Skeletal muscle cell (primary cell): ENCODE measurements at places on chromosomes 5 and 9.
A peak's percentile ranks its signal among the peaks of the same experiment; 100 is the strongest.

- no peak for DNase-seq
Observed at GRCh38 chr5:69528035-69528434, 32.0 kb upstream of the GTF2H2C start.

- no peak for DNase-seq
Observed at GRCh38 chr9:69961843-69962242, 81.8 kb upstream of the MAMDC2 start.

DNA sequence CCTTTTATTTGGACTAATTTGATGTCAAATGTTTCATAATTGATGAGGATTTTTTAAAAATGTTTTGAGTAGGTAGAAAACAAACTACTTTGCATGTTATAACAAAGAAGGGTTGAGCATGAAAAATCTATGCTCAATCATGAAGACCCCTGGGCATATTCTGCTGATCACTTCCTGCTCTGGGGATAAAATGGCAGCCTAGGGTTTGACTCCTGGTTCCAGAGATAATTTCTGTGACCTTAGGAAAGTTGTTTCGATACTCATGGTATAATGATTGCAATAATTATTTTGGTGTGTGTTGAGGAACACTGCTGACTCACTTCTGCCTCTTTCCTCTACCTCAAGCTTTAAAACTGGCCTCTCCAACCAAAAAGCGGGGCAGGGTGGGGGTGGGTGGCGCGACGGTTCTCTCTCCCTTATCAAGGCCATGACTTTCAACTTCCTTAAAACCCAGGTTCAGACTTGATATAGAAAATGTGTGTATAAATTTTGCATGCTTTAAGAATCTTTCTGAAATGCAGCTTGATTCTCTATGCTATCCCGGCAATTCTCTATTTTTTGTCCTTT lies 6.0 kb upstream of the PIP5K1B start:
- no peak for DNase-seq

DNA sequence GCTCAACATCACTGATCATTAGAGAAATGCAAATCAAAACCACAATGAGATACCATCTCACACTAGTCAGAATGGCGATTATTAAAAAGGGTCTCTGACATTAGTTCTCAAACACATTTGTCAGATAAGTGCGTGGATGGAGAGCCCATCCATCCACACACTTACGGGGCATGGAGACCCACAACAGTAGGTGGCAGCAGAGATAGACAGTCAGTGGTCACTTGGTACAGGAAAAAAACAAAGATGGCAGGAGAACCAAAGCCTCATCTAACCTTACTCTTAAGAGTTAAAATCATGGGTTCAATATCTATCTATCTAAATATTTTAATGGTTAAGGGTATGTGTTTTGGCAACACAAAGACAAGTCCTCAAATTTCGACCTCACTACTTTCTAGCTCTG lies 1378.7 kb upstream of the C9orf72 start:
- no peak for DNase-seq

GRCh38 chr9:18067548-18068120 lies 406.3 kb upstream of the ADAMTSL1 start:
- no peak for DNase-seq

DNA sequence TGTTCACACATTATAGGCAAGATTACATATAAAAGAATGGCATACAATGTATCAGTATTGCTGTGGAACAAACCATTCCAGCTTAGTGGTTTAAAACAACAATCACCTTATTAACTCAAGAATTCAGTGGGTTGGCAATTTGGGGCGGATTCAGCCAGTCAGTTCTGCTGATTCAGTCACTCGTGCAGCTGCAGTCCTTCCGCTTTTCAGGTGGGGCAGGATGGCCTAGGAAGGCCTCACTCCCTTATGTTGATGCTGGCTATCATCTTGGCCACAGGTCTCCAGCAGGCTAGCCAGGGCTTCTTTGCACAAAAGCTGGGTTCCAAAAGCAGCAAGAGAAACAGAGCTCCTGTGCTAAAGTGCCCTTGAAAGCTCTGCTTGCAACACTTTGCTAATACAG lies 150.6 kb downstream of the MCTP1 start:
- no peak for DNase-seq

- peak; percentile 17 for DNase-seq
Observed at GRCh38 chr5:66306105-66306843, 162.2 kb downstream of the SREK1 start.

GRCh38 chr5:1480217-1480616 lies 35.0 kb upstream of the SLC6A3 start:
- DNase-seq: no peak

GRCh38 chr5:154228696-154229095 lies 38.2 kb downstream of the GALNT10 start:
- DNase-seq: no peak

DNA sequence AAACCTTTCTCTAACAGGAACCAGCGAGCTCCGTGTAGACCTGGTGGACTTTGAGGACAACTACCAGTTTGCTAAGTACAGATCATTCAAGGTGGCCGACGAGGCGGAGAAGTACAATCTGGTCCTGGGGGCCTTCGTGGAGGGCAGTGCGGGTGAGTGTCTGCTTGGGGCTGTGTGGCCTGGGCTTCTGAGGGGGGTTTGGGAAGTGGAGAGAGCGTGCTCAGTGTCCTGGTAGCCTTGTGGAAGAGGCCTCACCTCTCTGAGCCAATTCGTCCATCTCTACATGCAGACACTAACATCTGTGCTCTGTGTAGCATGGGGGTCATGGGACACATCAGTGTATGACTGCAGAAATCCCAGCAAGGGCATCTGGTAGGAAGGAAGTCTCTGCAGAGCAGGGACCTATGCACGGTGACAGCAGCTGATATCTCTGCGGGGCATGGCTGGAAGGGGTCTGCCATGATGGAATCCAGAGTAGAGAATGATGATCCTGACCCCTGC lies 5.9 kb downstream of the FCN2 start:
- no peak for DNase-seq

- no peak for DNase-seq
Observed at GRCh38 chr5:68449380-68449779, 233.8 kb downstream of the PIK3R1 start.

GRCh38 chr5:4027088-4027734 lies 431.6 kb downstream of the IRX1 start:
- DNase-seq: no peak

GRCh38 chr9:109409773-109410397 lies 88.2 kb downstream of the PTPN3 start:
- DNase-seq: no peak

- peak; percentile 90 for DNase-seq
Observed at GRCh38 chr5:33148076-33148513, 292.7 kb upstream of the TARS1 start.

GRCh38 chr9:128920381-128921058 lies at the start of gene PHYHD1:
PHYHD1 (plus strand) TSS chr9:128920982; CDS start chr9:128922324, 1,342 bp downstream.
- DNase-seq: peak; percentile 37

- no peak for DNase-seq
Observed at GRCh38 chr5:568809-569208, 43.3 kb upstream of the CEP72 start.

GRCh38 chr9:13800776-13801175 lies 513.2 kb downstream of the NFIB start:
- DNase-seq: no peak

GRCh38 chr5:35780236-35780635 lies 76.5 kb upstream of the IL7R start:
- DNase-seq: no peak

DNA sequence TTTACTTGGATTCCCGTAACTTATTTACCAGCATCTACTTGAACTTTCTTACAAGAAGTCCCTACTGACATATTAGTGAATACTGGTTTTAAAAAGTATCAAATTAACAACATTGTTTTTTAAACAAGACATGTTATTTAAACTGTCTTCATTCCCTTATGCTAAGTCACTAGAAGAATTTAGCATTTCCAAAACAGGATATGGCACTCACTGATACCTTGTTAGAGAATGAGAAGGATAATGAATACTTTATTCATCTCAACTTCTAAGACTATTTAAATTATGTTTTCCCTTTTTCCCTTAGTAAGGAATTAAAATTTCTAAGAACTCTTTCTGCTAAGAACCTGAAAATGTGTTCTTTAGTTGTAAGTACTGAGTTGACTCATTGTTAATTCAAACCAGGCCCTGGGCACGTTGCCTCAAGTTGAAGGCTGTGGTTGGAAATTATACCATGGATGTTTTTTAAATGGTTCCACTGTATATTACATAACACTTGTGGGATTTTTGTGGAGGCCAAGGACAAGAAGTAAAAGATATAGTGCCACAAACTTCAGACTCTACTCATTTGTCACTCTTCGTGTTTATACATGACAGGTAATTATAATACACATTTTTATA lies 219.0 kb upstream of the EDIL3 start:
- peak; percentile 13 for DNase-seq

GRCh38 chr5:73534971-73535370 lies 30.5 kb downstream of the ANKRA2 start:
- no peak for DNase-seq

- no peak for DNase-seq
Observed at GRCh38 chr9:134614256-134614655, 27.3 kb upstream of the COL5A1 start.

DNA sequence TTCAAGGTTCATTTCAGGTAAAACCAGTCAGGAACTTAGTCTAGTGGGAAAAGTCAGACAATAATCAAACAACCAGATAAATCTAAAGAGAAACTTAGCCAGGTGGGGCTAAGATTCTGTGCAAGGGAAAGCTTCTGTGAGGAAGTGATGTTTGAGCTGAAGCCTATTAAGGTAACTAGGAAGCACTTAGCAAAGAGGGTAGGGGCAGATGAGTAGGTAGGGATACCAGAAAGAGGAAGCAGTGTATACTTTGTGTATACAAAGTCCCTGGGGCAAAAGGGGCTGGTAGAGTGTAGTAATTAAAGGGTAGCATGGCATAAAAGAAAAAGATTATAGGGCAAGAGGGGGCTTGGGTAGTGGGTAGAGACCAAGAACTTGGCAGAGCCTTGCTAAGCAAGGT lies 3.6 kb upstream of the SPATA24 start:
- no peak for DNase-seq

DNA sequence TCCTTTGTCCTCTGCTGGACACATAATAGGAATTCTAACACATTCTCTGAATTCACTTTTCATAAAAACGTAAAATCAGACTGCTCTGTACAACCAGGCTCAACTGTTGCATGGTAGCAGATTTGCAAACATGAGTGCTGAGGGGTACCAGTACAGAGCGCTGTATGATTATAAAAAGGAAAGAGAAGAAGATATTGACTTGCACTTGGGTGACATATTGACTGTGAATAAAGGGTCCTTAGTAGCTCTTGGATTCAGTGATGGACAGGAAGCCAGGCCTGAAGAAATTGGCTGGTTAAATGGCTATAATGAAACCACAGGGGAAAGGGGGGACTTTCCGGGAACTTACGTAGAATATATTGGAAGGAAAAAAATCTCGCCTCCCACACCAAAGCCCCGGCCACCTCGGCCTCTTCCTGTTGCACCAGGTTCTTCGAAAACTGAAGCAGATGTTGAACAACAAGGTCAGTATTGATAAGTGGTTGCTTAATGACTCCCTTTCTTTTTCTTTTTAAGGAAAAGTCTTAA lies 11.1 kb downstream of the PIK3R1 start:
- DNase-seq: no peak

- DNase-seq: no peak
Observed at GRCh38 chr5:174481737-174482136, 242.6 kb upstream of the MSX2 start.

GRCh38 chr5:50763351-50763750 lies 96.9 kb downstream of the PARP8 start:
- no peak for DNase-seq

GRCh38 chr9:89395931-89396710 lies 77.8 kb downstream of the SECISBP2 start:
- no peak for DNase-seq

DNA sequence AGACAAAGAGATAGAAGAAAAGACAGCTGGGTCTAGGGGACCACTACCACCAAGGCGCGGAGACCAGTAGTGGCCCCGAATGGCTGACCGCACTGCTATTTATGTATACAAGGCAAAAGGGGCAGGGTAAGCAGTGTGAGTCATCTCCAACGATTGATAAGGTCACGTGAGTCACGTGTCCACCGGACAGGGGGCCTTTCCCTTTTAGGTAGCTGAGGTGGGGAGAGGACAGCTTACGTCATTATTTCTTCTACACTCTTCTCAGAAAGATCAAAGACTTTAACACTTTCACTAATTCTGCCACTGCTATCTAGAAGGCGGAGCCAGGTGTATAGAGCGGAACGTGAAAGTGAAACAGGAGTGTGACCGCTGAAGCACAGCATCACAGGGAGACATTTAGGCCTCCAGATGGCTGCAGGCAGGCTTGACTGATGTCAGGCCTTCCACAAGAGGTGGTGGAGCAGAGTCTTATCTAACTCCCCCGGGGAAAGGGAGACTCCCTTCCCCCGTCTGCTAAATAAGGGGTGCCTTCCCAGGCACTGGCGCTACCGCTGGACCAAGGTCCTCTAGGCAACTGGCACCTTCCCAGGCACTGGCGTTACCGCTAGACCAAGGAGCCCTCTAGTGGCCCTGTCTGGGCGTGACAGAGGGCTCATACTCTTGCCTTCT lies 6.1 kb upstream of the PRR16 start:
- no peak for DNase-seq

- no peak for DNase-seq
Observed at GRCh38 chr9:9998491-9999287, 614.1 kb downstream of the PTPRD start.

- peak; percentile 43 for DNase-seq
Observed at GRCh38 chr5:32777733-32778132, 66.6 kb downstream of the NPR3 start.

- DNase-seq: no peak
Observed at GRCh38 chr9:35110327-35110761, 5.3 kb downstream of the ATOSB start.

DNA sequence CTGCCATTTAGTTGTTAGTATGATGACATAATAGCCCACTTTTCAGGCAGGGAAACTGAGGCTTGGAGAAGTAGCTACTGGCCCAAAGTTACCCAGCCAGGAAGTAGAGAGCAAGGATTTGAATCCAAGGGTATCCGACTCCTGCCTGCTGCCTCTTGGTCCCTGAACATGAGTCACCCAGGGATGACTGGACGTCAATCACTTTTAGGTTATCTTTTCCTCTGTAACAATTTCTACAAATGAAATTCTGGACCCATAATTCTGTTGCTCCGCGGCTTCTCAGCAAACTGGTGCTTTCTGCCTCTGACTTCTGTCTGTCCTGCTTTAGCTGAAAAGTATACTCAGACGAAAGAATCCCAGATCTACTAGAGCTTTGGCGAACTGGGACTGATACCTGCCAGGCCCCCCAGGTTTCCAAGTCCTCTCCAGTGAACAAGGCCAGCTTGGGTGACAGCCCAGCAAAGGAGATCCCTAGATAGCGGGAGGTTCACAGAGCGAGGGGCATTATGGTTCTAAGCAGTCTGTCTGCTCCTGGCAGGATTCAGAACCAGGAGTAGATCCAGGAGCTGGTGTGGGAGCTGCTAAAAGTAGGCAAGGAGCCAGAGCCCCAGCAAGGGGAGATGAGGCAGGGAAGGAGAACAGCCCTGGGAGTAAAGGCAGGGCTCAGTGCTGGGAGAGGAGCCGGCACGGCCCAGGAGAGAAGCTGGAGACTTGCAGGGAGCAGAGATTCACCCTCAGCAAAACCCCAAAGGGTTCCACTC lies 20.6 kb downstream of the OLFML2A start:
- DNase-seq: no peak
